ENCODE measurements at places on chromosomes 6 and 20.
A peak's percentile ranks its signal among the peaks of the same experiment; 100 is the strongest.

DNA sequence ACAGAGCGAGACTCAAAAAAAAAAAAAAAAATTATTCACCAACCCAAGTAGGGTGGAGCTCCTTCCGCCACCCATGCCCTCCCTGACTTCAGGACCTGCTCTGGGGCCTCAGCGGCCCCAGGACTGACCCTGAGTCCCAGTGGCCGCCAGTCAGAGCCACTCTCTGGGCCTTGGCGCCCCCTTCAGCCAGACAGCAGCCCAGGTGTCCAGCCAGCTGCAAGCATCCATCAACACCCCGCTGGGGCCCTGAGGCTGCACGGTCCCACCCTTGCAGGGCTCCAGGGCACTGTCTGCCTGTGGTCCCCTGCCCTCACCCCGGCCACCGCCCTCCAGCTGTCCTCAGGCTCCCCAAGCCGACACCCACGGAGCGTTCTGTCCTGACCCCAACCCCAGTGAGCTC is 11.4 kb upstream of the KCNQ2 start:
- peak; percentile 78 for DNase-seq

DNA sequence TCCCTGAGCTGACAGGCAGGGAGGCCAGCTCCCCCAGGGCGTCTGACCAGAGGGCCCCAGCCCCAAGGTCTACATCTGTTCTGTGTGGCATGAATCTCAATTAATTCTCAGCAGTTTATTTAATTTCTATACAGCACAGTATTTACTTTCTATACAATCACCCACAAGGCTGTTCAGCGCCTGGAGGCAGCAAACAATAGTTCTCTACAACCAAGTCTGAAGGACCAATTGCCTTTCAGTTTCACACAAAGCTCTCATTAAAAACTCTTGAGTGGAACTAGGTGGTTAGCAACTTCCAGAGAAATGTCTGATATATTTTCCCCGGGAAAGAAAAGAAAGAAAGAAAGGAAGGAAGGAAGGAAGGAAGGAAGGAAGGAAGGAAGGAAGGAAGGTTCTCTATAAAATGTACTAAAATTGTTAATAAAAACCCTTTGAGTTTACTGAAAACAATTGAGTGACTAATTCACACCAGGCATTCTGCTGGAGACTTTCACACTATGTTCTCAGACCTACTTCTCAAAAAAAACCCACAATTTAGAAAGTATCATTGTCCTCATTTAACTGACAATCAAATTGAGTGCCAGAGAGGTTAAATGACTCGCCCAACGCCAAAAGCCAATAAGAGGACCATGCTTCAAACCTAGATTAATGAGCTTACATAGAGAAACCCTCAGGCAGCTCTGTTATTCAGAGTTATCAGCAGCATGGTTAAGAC is 62.5 kb downstream of the METTL24 start:
- no peak for DNase-seq

GRCh38 chr6:9461188-9461587 is 953.7 kb downstream of the TFAP2A start:
- no peak for DNase-seq

DNA sequence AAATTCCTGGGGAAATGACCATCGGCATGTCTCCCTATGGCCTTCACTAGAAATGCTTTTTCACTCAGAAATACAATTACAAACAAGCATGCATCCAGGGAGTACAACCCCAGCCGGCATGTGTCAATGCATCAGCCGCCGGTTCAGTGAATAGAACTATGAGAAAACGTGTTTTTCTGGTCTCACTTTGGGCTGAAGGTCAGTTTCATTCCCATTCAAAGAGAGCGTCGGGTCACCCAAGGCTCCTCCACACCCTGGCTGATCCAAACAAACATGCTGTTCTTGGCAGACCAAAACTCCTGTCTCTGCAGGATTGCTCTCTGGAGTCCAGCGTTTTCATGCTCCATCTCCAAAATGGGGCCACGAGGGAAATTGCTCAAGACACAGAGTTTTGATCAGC is 35.5 kb upstream of the NXT1 start:
- DNase-seq = no peak

DNA sequence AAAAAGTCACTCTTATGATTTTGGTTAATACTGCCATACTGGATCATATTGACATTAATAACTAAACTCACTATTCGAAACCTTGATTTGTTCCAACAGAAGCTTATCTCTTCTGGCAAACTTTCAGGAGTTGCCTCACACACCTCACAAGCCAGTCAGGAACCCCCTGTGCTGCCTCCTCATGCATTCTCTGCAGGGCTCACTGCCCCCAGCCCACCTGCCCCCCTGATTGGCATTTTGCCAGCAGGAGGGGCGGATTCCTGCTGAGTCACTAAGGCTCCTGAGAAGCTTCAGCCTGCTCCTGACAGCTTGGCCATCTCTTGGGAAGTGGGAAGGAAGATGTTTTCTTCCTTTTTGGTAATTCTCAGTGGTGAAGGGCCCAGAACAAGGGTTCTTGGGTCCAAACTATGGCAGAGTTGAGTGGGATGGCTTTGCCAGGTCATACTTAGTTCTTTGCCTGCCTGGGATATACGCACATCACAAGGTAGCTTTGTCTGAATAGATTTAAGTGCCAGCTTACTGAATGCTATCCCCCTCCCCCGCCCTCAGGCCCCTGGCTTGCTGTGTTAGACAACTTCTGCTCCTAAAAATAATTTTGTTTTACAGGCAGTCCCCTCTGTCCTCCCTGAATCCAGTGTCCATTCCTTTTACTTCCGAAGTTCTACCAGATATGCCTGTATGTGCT is 31.4 kb downstream of the SLC35F1 start:
- no peak for DNase-seq

- DNase-seq = no peak
These were observed 10.0 kb downstream of the POLR3F start for GRCh38 chr20:18477218-18477617.

DNA sequence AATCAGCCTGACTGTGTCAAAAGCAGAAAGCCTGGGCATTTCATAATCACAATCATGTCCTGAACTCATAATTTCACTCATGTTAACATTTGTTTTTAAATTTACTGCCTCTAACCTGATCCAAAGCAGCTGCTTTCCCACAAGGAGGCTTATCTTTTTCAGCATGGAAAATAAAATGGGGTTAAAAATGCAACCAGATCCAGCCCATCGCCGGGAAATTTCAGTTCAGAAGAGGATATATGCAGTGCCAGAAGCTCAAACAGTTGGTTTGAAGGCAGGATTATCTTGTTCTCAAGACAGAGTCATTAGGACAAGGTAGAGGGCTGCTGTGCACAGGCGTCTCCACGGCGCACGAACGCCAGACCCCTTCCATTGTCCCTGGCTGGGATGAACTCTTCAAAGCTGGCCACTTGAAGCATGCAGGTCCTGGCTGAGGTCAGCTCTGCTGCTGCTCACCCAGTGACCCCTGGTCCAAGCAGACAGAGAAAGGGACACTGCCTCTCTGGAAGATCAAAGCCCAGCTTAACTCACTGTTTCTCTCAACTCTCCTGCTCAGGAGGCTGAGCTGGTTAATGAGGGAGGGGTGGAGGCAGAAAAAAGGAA is 191.1 kb upstream of the HEY2 start:
- no peak for DNase-seq

DNA sequence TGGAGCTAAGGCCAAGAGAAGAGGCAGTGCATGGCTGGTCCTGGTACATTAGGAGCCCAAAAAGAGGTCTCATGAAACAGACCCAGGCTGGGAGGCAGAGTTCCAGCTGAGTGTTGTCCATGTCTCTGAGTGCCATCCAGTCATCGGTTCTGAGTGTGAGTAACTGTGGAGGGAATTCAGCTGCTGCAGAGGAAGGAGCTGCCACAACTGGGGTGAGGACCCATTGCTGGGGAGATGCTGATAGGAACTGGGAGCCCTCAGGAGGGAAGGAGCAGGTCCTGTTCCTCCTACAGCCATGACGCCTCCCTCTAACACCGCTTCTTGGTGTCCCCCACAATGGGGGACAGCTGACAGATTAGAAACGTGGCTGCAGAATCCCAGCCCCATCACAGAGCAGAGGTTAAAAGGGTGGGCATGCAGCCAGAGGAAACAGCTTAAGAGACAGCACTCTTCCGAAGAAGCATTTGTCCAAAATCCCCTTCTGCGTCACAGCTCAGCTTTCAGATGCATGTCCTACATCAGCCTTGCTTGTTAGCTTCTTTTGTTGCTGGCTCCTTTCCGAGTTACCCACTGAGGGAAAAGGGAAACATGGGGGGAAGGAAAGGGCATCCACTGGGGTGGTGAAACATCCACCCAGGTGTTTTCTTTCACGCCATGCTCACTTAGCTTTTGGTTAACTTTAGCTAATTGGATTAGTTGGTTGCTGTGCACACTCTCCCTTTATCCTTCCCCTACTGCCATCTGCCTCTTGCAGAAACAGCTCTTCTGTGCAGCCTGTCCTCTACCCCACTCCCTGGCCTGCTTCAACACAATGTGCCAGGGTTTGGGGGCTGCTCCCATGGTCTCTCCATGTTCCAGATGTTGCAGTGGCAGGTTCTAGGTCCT is 239.2 kb downstream of the SYNDIG1 start:
- no peak for DNase-seq

DNA sequence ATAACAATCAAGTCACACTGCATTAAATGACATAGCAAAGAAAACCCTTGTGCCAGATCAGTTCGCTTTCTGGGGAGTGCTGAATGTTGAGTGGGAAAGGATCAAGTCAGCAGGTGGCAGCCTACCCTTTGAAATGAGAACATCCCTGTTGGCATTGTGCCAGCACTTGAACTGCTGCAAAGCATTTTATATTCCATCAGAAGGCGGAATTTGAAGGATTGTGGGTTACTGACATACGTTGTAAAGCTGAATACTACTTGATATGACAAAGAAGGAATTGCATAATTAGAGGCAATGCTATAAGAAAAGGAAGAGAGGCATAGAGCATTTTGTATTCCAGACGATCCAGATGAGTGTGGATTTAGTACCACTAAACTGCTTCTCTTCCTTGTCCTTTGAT is 26.5 kb downstream of the BCKDHB start:
- peak; percentile 20 for DNase-seq

DNA sequence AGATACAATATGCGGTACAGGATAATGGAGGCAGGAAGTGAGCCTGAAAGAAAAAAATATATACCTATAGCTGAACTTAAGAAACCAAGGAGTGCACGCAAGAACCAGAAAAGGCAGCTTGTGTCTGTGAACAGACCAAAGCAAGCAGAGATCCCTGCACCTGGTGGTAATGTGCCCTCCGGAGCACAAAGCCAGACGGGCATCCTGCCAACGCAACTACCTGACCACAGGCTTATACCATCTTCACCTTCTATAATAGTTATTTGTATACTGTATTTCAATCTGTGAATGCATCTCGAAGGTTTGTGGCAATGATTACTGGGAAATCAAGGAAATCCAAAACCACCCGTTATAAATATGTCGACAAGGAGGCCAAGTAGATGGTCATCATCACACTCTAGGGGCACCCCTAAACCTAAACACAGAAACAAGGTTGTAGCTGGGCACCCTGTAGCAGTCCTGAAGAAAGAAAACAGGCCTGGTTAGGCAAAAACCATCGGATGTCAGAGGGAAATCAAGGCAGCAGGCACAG is 801 bp downstream of the FBXL4 start:
- no peak for DNase-seq

- no peak for DNase-seq
These were observed 195.1 kb downstream of the HDGFL1 start for GRCh38 chr6:22764496-22764895.

DNA sequence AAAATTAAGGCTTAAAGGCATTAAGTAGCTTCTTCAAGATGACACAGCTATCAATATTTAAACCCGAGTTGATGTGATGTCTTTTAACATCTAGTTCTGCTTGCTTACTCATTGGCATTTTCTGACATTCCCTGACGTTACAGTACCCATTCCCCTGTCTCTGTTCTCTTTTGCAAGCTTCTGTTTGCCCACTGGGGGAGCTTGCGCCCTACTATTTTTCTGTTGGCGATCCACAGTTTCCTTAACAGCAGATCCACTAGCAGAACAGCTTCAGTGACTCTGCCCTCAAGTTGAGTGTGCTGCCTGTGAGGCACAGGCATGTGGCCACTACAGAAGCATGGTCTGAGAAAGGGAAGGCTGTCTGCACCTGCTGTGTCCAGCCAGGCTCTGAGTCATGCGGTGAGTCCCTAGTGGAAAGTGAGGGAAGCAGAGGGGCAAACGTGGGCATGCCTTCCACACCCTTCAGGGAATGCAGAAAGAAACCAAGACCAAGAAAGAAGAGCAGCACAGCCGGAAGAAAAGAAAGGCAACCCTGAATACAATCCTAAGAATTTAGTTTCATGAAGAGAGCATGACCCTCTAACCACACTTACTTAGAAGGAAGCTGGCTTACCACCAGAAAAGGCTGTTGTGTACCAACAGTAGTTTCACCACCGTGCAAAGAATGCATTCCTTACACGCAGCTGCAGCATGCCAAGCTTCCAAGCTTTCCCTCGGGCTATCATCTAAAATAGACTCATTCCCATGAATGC is 97.7 kb upstream of the VGLL2 start:
- peak; percentile 8 for DNase-seq

DNA sequence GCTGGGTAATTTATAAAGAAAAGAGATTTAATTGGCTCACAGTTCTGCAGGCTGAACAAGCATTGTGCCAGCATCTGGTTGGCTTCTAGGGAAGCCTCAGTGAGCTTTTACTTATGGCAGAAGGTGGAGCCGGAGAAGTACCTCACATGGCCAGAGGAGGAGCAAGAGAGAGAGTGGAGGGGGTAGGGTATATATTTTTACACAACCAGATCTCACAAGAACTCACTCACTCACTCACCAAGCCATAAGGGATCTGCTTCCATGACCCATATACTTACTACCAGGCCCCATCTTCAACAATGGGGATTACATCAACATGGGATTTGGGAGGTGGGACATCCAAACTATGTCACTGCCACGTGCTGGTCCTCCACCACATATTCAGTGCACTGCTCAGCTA is 152.6 kb upstream of the PRND start:
- no peak for DNase-seq

GRCh38 chr6:13299918-13300317 is 28.4 kb downstream of the TBC1D7 start:
- DNase-seq = no peak

DNA sequence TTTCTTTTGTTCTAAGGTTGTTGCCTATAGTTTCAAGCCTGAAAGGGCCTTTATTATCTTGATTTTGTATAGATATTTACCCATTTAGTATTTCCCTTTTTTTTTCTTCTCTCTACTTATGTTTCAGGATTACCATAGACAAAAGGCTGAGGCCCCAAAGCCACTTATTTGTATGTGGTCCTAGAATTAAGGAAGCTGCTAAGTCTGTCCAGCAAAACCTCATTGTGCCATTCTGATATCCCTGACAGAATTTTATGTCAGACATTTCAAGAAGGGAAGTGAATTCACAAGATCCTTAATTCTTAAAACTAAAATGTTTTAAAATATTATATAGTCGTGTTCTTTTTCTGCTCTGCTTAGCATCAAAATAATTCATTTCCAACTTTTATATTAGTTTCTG is 6.9 kb downstream of the HAO1 start:
- no peak for DNase-seq

- no peak for DNase-seq
These were observed 29.7 kb downstream of the RPP40 start for GRCh38 chr6:4973982-4974745.

DNA sequence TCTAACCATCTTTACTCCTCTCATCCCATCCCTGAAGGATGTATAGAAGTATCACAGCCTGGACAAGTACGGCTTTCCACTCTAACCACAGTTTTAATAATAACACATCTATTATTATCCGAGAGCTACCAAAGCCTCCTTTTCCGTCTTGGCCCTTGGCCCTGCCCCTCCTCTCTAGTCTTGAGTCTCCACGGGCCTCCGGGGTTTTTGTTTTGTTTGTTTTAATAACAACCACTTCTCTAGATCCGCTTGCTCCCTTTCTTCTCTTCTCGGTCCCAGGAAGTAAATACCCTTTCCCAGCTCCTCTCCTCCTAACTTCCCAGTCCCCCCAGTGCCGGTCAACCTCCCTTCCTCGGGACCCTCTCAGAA is 661 bp downstream of the LCA5 start:
- no peak for DNase-seq

All from HuH-7 (cell line).